ENCODE measurements at places on chromosomes 2 and 18. TPM values are rescaled to one million over a fixed set of nuclear protein-coding genes. Genes with fewer than 3 reads are reported as not detected.

- no peaks in the 10 kb centered on the region for H3K36me3 ChIP-seq
- H3K27ac ChIP-seq, result no peak overlapping the region
Observed at GRCh38 chr2:224832207-224832606, 116.0 kb upstream of the CCDC195 start.

- H3K27ac ChIP-seq, result no peak overlapping the region
- peak; percentile 8 for DNase-seq
Observed at GRCh38 chr2:121185571-121186074, 99.4 kb downstream of the TFCP2L1 start.

DNA sequence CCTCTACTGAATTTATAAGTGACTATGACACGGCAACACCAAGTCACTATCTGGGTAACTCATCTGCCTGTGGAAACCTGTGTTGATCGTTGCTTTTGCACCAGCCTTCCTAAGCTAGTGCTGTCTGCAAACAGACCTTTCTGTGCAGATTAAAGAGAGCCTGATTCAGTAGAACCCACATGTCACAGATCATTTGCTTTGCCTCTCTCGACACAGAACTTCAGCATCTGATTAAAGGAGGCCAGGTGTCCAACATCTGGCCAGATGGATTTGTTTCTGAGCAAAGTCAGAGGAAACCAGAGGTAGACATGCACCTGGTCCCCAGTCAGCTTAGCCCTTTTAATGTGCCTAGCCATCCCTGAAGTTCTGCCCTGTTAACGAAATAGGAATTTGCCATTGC is 15.0 kb upstream of the TTR start:
- no peaks in the 10 kb centered on the region for H3K4me1 ChIP-seq
- DNase-seq, result no peak
- no peaks in the 10 kb centered on the region for H3K36me3 ChIP-seq
- H3K4me3 ChIP-seq, result no peak overlapping the region
- H3K27ac ChIP-seq, result no peak overlapping the region
- H3K27me3 ChIP-seq, result no peaks in the 10 kb centered on the region

GRCh38 chr2:70898363-70899240 is 37.1 kb upstream of the ATP6V1B1 start:
- no peaks in the 10 kb centered on the region for H3K36me3 ChIP-seq
- DNase-seq, result no peak
- no peak overlapping the region for H3K4me3 ChIP-seq
- H3K27me3 ChIP-seq, result no peaks in the 10 kb centered on the region

GRCh38 chr18:45034179-45034578 is 353.5 kb downstream of the SETBP1 start:
- no peaks in the 10 kb centered on the region for H3K27me3 ChIP-seq
- H3K4me1 ChIP-seq, result no peaks in the 10 kb centered on the region

- no peak overlapping the region for H3K27ac ChIP-seq
- H3K4me1 ChIP-seq, result peaks cover 8% of the 10 kb centered on the region
- no peaks in the 10 kb centered on the region for H3K27me3 ChIP-seq
- DNase-seq, result no peak
Observed at GRCh38 chr2:95296011-95296410, 1.1 kb upstream of the KCNIP3 start.

DNA sequence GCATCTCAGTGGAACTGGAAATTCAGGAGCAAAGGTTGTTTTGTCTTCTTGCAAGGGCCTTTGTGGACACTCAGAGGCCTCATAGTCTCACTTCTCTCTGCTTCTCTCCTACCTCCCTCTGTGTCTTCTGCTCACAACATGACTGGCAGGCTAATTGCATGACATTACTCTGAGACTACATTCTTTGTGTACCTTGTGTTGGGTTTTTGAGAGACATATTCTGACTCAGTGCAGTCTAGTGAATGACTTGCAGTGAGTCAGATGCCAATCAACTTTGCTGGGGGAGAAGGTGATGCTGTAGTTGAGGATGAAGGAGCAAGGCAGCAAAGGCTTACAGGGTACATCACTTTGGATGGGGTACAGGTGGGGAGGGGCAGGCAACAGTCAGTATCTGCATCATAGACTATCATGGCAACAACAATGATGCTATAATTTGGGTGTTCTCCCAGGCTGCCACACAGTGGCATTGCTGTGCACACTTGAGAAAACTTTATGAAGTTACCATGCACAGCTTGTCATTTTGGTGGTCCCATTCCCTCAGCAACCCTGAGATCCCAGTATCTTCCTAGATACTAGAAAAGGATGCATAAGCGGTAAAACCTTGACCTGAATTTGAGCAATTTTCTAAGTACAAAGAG is 69.3 kb upstream of the SLC16A14 start:
- H3K36me3 ChIP-seq, result no peaks in the 10 kb centered on the region
- DNase-seq, result no peak
- no peaks in the 10 kb centered on the region for H3K27me3 ChIP-seq
- H3K4me1 ChIP-seq, result peaks cover 7% of the 10 kb centered on the region

DNA sequence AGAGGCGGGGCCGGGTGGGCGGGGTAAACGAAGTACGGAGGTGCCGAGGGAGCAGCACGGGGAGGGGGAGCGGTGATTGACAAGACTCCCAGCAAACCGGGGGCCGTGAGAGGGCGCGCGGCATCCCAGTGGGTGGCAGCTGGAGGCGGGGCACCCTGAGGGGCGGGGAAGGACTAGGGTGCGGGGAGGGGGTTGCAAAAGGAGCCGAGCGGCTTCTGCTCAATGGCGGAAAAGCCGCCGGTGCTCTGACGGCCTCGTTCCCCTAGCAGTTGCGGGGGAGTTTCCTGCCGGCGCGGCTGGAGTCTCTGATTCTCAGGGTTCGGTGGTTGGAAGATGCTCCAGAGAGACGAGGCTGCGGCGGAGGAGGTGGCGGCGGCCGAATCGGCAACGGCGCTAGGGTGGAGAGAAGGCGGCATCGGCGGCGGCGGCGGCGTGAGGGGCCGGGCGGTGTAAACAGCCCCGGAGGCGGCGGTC is at the start of gene PPM1B:
Gene PPM1B, plus strand, starts transcription at position 195 of the 474 bp plus-strand sequence. CDS start 32,325 bp downstream, outside the sequence.
- no peaks in the 10 kb centered on the region for H3K27me3 ChIP-seq
- no peak for DNase-seq
- peak within 1 kb of the TSS; percentile 78 for H3K4me3 ChIP-seq
- peaks cover 57% of the 10 kb centered on the region for H3K4me1 ChIP-seq

DNA sequence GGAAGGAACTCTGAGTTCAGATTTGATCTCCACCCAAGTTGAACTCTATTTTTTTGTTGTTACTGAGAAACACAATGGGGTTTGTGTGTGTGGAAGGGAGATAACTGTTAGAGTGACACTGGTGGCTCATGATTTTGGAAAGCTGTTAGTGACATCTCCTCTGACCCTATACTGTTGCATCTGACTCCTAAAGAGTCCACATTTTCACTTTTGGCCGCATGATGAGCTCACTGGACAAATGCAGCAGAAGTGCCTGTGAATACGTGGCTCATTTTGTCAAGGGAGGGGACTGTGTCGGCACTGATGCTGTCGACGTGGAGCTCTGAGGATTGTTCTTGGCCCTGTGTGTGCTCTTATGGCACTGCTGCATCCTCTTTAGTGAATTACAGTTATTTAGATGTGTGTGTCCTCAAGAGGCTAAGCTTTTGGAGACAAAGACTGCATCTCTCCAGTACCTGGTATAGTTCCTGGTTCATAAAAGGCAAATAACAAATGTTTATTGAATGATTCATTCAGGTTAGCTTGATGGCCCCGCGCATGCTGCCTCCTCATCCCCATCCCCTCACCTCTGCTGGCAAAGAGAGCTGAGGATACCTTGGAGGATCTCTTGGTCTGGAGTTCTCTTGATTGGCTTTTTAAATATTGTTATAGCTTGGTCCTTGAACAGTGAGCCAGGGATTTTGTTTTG is 135.4 kb downstream of the PHLPP1 start:
- H3K36me3 ChIP-seq, result no peaks in the 10 kb centered on the region
- H3K27me3 ChIP-seq, result no peaks in the 10 kb centered on the region
- H3K4me1 ChIP-seq, result no peaks in the 10 kb centered on the region
- no peak overlapping the region for H3K4me3 ChIP-seq

- no peak overlapping the region for H3K27ac ChIP-seq
- H3K27me3 ChIP-seq, result no peaks in the 10 kb centered on the region
- peaks cover 15% of the 10 kb centered on the region for H3K4me1 ChIP-seq
- no peaks in the 10 kb centered on the region for H3K36me3 ChIP-seq
Observed at GRCh38 chr2:223101340-223102039, 49.5 kb downstream of the KCNE4 start.

- H3K36me3 ChIP-seq, result no peaks in the 10 kb centered on the region
- H3K27ac ChIP-seq, result no peak overlapping the region
- H3K4me1 ChIP-seq, result no peaks in the 10 kb centered on the region
- H3K4me3 ChIP-seq, result no peak overlapping the region
- DNase-seq, result no peak
Observed at GRCh38 chr2:158828378-158829164, 33.5 kb downstream of the DAPL1 start.

- peak; percentile 63 for DNase-seq
- H3K4me3 ChIP-seq, result no peak overlapping the region
- no peaks in the 10 kb centered on the region for H3K27me3 ChIP-seq
- peak overlapping the region; percentile 69 for H3K27ac ChIP-seq
Observed at GRCh38 chr2:120237491-120237902, 14.3 kb upstream of the TMEM185B start.

- H3K27me3 ChIP-seq, result no peaks in the 10 kb centered on the region
- H3K4me3 ChIP-seq, result no peak overlapping the region
- no peaks in the 10 kb centered on the region for H3K4me1 ChIP-seq
- DNase-seq, result no peak
- no peak overlapping the region for H3K27ac ChIP-seq
Observed at GRCh38 chr18:79329786-79330185, 65.9 kb upstream of the NFATC1 start.

GRCh38 chr2:12321886-12322285 is 394.9 kb upstream of the TRIB2 start:
- no peak overlapping the region for H3K4me3 ChIP-seq
- H3K36me3 ChIP-seq, result no peaks in the 10 kb centered on the region
- H3K27me3 ChIP-seq, result no peaks in the 10 kb centered on the region
- no peak overlapping the region for H3K27ac ChIP-seq
- H3K4me1 ChIP-seq, result peaks cover 6% of the 10 kb centered on the region
- no peak for DNase-seq

- no peak overlapping the region for H3K27ac ChIP-seq
Observed at GRCh38 chr2:215441560-215442400, 5.9 kb upstream of the FN1 start.

GRCh38 chr18:48926420-48926857 is 24.3 kb downstream of the SMAD7 start:
- no peaks in the 10 kb centered on the region for H3K27me3 ChIP-seq
- no peak for DNase-seq
- H3K36me3 ChIP-seq, result no peaks in the 10 kb centered on the region
- no peak overlapping the region for H3K27ac ChIP-seq

- no peaks in the 10 kb centered on the region for H3K36me3 ChIP-seq
- no peak for DNase-seq
- no peaks in the 10 kb centered on the region for H3K4me1 ChIP-seq
- no peak overlapping the region for H3K4me3 ChIP-seq
Observed at GRCh38 chr2:106336737-106337136, 131.5 kb downstream of the RGPD3 start.

GRCh38 chr2:121086450-121086849 is 198.6 kb downstream of the TFCP2L1 start:
- no peak for DNase-seq
- H3K27ac ChIP-seq, result no peak overlapping the region
- no peaks in the 10 kb centered on the region for H3K4me1 ChIP-seq
- no peaks in the 10 kb centered on the region for H3K27me3 ChIP-seq
- H3K36me3 ChIP-seq, result no peaks in the 10 kb centered on the region

DNA sequence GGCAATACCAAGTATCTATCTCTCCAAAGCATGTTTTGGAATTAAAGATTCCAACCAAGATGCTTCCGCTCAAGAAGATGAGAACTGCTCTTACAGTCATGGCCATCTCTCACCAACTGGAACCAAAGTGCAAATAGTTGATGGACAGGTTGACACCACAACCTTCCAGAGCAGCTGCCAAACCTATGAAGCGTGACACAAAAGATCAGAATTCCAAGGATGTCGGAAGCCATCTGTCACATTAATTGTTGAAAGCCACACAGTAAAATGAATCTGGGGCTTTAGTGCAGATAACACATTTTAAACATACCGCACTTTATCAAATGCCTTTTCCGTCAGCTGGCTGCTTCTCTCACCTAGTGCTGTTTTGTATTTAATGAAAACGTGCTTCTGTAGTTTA is 195.7 kb downstream of the CDH20 start:
- no peak for DNase-seq
- no peak overlapping the region for H3K27ac ChIP-seq
- H3K36me3 ChIP-seq, result no peaks in the 10 kb centered on the region

DNA sequence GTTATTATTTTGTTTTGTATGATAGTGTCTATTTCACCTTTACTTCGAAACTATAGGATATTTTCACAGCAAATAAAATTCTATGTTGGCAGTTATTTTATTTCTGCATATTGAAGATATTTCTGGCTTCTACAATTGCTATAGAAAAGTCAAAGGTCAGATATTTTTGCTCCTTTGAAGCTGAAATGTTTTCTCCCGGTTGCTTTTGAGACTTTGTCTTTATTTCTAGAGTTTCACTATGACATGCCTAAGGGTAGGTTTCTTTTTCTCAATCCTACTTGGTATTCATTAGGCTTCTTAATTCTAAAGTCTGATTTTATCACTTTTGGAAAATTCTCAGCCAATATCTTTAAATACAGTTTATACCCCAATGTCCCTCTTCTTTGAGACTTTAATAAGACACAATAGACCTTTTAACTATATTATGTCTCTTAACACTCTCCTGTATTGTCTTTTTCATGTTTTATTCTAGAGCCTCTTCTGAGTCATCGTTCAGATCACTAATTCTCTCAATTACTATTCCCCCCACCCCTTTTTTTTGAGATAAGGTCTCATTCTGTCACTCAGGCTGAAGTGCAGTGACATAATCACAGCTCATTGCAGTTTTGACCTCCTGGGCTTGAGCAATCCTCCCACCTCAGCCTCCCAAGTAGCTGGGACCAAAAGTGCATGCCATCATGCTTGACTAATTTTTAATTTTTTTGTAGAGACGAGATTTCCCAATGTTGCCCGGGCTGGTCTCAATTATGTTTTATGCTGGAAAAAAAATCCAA is 50.5 kb downstream of the USP37 start:
- DNase-seq, result no peak
- H3K36me3 ChIP-seq, result no peaks in the 10 kb centered on the region
- no peak overlapping the region for H3K27ac ChIP-seq
- no peak overlapping the region for H3K4me3 ChIP-seq

DNA sequence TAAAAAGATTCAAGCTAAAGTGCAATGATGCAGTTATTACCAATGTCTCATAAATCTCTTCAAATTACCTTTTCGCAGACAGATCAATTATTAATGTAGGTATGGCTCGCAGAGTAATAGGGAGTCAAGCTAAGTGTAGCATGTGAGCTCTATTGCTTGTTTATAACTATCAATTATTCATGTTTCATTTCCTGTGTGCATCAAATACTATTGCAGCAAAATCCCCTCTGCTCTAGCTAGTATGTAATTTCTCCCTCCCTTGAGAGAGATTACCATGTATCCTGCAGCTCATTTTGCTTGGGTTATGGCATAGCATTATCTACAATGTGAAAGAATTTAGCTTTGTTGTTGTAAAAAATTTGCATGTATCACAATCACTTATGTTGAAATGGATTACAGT is 65.6 kb upstream of the SCN1A start:
- no peak overlapping the region for H3K4me3 ChIP-seq
- H3K27ac ChIP-seq, result no peak overlapping the region
- no peaks in the 10 kb centered on the region for H3K36me3 ChIP-seq
- no peak for DNase-seq
- peaks cover 13% of the 10 kb centered on the region for H3K27me3 ChIP-seq
- H3K4me1 ChIP-seq, result no peaks in the 10 kb centered on the region

The IL1R1 gene
- 5.3 TPM for total RNA-seq

The PSMA8 gene
- not detected for total RNA-seq

The MEX3C gene
- 45.0 TPM for total RNA-seq

The DSG1 gene
- total RNA-seq, result not detected

The GAREM2 gene
- 13.3 TPM for total RNA-seq

The CHRNG gene
- not detected for total RNA-seq

The CNGA3 gene
- not detected for total RNA-seq

The AFF3 gene
- 0.61 TPM for total RNA-seq

The EPHA4 gene
- total RNA-seq, result 3.5 TPM

The SLC38A11 gene
- total RNA-seq, result not detected

The FOXI3 gene
- total RNA-seq, result not detected

The KATNAL2 gene
- total RNA-seq, result 2.0 TPM
